ENCODE measurements at places on chromosomes 16 and 17.

GRCh38 chr17:40063187-40063771 lies 514 bp downstream of the THRA start:
- DNase-seq = no peak

DNA sequence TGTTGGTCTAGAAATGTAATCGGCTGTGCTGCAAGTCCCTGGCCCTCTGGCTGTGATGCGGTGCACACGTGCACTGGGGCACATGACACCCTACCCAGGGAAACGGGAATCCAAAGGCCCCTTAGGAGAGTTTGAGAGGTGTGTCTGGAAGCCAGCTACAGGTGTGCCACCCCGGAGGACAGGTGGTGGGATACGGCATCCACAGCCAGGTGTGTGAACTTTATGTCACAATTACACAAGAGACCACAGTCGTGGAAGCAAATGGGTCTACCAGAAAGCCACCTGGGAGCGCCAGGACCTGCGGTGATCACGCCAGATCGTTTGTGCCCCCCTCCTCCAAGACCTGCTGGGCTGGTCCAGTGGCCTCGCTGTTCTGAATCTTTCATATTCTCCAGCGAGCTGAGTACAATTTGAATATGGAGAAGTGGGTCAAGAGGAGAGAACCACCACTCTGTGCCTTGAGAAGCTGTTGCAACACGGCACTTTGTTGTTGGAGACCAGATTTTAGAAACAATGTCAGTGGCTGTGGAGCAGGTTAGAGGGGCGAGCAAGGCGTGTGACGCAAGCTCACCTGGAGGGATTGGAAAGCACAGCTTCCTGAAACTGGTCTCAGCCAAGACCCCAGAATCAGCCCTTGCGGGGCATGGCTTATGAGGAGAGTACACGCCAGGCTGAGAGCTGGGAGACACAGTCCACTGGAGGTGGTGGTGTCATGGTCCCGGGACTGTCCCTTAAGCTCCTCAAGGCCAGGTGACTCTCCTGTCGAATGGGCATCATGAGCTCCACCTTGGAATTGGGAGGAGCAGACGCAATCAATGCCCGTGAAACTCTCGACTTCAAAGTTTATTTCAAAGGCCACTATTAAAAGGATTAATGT lies 37.4 kb downstream of the COX4I1 start:
- no peak for DNase-seq

DNA sequence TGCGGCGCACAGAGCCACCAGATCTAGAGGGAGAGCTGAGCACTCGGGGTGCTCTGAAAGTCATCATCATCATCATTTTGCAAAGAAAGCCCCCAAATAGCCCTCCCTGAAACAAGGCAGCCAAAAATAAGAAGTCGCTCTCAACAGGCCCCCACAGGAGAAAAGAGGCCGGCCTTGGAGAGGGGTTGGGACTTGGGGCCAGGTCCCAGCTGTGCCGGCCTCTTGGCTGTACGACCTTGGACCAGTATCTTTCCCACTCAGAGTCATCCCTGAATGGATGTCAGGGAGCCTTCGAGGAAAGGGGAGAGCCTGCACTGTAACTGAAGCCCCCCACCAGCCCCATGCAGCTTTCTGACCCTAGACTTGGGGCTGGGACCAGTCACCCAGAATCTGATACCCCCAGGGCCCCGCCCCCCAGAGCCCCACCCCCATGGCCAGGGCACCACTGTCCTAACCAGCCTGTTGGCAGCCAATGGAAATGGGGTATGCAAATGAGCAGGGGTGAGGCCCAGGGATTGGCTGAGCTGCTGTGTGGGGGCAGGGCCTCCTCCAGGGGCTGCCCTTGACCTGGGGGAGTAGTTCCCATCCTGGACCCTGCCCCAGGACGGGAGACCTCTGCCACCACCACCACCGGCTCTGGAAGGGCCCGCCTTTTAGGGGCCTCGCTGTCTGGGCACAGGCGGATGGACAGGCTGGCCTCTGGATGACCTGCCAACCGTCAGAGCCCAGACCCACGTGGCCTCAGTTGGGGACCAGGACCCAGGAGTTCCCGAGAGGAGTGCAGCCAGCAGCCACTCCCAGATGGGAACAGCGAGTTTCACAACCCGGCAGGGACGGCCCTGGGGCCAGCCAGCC lies 15.4 kb downstream of the ZFPM1 start:
- no peak for DNase-seq

DNA sequence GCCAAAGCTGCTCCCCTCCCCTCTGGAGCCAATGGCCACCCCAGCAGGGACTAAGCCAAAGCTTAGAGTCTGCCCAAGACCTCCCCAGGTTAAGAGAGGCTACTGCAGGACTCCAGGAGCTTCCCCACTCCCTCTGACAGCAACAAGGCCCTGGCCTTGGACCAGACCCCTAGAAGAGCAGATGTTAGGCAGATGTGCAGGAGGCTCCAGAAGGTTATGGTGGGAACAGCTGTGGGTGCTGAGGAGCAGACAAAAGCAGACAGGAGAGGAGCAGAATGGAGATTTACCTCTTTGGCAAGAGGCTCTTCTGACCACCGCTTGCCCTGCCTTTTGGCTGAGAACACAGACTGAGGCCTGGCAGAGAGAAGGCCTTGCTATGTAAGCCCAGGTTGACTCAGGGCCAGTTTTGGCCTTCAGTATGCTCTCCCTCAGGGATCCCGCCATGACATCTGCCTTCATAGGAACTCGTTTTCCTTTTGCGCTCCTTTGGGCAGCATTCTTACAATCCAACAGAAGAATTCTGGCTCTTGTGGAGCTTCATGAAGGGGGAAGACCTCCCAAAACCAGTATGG lies 113.0 kb downstream of the RBFOX3 start:
- DNase-seq = no peak

DNA sequence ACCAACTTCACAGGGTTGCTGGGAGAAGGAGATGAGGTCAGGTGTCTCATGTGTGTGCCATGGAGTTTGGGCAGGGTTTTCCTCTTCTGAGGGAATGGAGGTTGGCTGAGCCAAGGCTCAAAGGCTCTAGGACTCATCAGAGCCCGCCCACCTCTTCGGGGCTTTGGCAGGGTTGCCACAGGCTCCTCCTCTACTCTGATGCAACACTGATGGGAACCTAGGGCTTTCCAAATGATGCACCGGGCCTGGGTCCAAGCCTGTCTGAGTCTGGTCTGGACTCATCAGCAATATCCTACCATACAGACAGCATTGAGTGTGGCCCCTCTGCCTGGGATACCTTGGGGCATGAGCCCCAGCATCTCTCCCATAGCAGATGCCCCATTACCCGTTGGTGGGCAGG lies 59.5 kb upstream of the LHX1 start:
- no peak for DNase-seq

DNA sequence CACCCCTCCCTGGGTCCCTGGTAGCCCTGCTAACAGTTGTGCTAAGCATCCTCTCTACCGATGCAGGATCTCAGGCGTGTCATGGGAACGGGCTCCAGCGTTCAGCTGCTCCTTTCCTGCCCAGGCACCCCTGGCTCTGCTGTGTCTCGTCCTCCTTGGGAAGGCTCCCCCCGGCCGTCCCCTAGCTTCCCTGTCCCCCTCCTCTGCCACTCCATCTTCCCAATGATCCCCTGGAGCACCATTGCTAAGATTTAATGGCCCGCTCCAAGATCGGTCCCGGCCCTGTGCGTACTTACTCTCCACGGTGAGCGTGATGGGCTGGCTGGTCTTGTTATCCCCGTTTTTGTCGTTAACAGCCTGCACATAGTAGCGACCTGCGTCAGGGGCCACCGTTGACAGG lies 135.5 kb upstream of the CDC42EP4 start:
- DNase-seq = no peak

GRCh38 chr17:49576088-49576916 lies 631 bp downstream of the NXPH3 start:
- no peak for DNase-seq

DNA sequence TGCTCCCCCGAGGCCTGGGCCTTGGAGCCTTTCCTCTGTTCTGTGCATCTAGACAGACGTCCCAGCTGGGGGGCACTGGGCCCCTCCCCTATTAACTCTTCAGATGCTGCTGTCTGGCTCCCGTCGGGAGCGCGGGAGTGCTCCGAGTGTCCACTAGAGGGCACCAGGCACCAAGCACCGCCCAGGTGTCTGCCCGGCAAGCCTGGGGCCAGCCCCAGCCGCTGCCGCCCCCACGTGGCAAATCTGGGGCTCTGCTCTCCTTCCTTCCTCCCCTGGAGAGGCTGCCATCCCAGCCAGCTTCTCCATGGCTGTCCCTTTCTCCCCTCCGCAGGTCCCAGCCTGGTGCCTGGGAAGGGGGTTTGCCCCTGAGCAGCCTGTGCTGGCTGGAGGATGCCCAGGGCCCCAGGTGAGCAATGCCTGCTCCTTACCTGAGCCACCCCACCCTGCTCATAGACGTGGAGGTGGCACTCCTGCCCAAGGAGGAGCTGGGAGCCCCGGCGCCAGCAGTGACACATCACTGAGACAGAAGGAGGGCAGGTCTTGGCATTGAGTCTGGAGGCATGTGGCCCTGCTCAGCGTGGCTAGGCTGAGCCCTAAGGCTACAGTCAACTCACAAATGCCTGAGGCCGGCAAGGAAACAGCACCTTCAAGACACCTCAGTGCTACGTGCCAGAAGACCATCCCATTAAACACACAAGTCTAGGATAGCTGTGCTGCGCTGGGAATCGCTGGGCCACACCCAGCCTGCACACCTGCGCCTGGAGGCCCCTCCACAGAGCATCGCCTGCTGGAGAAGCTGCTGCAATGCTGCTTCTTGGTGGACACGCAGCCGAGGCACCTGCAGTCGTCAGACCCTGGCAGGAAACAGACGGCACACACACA lies 19.7 kb downstream of the TMEM235 start:
- DNase-seq = no peak

GRCh38 chr17:71251276-71251675 lies 869.5 kb upstream of the SOX9 start:
- no peak for DNase-seq

DNA sequence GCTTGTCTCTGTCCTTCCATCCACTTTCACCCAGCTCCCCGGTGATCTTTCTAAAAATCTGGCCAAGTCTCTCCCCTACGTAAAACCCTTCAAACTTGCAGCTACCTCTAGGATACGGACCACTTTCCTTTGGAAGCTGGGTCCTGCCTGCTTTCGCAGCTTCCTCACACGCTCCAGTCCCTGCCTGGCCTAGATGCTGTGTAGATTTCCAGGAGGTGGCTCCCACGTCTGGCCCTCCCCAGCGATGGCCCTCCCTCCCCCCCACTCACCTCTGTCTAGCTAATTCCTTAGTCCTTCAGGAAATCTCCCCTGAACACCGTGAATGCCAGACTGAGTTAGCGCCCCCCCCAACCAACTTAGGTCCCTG lies 579 bp upstream of the LRRC59 start:
- DNase-seq = no peak

- DNase-seq = no peak
Measured at GRCh38 chr17:14299280-14300141, 1.4 kb upstream of the HS3ST3B1 start.

DNA sequence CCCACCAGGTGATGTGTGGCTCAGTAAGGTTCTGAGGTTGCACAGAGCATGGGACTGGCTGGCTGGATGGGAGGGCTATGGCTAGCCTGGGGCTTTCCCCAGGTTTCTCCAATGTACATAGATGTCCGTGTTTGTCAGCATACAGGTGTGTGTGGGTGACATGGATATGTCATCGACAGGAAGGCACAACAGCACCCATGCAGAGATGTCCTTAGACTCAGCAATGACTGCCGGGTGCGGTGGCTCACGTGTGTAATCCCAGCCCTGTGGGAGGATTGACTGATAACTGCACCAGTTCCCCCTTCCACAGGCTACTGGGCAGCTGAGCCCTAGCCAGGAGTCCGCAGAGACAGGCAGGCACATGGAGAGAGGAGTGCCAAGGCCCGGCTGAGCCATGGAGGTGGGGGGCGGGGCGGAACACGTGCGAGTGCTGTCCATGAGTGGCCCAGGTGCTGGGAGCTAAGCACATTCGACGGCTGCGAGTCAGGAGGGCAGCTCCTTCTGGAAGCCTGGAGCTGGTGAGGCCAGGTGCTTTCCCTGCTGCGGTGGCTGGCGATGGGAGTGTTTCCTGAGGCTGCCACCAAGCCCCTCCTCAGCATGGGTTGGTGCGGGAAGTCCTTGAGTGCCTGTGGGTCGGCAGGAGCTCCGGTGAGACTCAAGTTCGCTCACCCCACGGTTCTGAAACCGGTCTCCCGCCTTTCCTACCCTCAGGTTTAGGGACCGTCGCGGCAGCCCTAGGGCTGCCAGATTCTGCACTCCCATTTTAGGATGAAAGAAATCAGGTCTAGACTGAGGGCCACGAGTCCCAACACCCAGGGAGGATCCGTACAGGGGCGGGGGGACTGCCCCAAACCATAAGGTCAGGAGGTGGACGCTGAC lies 858 bp upstream of the ASPSCR1 start:
- DNase-seq = no peak

DNA sequence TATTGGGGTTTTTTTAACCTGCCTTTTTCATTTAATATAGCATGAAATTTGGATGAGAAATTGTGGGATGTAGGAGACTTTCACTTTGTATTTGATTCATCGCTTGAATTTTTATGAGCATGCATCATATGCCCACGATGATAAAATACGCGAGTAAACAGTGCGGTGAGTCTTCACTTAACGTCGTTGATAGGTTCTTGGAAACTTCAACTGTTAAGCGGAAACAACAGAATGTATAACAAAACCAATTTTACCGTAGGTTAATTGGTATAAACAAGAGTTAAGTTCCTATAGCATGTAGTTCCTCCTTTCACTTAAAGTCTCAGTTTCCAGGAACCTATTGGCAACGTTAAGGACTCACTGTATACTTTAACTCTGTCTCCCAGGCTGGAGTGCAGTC lies 28.7 kb downstream of the MMP15 start:
- DNase-seq = no peak

- no peak for DNase-seq
Measured at GRCh38 chr16:85761861-85762260, 11.0 kb upstream of the C16orf74 start.

DNA sequence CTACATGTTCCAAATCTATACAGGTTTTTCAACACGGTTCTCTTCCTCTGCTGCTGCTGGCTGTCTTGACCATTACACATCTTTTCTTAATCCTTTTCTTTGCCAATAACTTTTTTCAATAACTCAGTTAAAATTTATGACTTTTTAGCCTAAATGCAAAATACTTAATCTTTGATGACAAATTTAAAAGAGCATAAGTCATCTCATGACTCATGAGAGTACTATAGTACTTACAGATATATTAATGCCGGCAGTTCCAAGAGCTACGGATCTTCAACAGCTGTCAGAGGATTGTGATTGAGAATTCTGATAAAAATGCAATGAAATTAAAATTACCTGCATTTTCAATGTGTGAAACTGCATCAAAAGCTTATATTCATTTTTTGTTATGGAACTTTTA lies 105.5 kb downstream of the KPNA2 start:
- no peak for DNase-seq

- no peak for DNase-seq
Measured at GRCh38 chr16:66159987-66160386, 206.5 kb upstream of the CDH5 start.

- DNase-seq = no peak
Measured at GRCh38 chr17:77445760-77446532, 305.2 kb downstream of the SEC14L1 start.

DNA sequence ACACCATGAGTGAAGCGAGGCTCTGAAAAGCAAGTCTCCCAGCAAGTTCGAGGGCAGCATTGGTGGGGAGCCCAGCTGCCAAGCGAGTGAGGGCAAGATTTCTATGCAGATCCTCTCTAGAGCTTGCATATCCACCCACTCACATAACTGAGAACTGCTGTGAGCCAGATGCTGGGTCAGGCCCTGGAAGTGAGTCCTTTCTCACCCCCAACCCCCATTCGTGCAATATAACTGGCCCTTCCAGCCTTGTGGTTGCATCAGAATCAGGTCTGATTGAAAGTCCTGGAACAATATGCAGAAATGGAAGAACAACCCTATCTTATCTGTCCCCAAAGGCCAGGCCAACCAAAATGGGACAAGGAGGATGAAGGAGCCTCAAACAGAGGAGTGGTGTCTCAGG lies 146.6 kb downstream of the IRX5 start:
- DNase-seq = no peak

- no peak for DNase-seq
Measured at GRCh38 chr16:62933929-62934328, 897.7 kb upstream of the CDH8 start.

Measured in glomerular endothelial cell (primary cell).